Eye (tissue), 1 donor: ENCODE measurements at places on chromosomes 13 and 19.

- peak; percentile 6 for DNase-seq
Measured at GRCh38 chr13:91647361-91647990, 249.1 kb downstream of the GPC5 start.

DNA sequence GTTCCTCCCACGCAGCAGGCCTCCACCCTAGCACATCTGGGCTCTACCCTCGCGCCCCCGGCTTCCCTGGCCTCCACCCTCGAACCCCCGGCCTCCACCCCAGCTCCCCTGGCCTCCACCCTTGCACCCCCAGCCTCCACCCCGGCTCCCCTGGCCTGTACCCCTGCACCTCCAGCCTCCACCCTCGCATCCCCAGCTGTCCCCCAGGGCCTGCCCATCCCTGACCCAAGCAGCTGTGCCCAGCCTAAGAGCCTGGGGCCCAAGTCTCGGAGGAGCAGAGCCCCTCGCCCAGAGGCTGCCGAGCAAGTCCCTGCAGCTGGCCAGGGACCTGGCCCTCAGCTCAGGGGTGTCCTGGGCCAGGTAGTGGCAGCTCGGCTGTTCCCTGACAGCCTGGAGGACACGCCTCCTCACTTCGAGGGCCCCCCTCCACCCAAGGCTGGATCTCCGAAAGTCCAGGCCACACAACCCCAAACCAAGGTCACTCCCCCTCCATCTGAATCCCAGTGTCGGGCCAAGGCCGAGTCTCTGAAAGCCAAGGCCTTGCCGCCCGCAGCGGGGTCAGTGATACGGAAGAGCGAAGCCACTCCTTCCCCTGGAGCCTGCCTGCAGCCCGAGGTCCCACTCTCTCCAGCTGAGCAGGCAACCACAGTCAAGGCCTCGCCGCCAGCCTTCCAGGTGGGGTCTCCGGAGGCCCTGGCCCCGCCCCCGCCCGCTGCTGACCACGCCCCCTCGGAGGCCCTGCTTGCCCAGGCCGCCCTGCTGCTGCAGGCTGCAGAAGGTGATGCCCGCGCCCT, 7.9 kb upstream of the ARHGAP33 start:
- peak; percentile 75 for DNase-seq

DNA sequence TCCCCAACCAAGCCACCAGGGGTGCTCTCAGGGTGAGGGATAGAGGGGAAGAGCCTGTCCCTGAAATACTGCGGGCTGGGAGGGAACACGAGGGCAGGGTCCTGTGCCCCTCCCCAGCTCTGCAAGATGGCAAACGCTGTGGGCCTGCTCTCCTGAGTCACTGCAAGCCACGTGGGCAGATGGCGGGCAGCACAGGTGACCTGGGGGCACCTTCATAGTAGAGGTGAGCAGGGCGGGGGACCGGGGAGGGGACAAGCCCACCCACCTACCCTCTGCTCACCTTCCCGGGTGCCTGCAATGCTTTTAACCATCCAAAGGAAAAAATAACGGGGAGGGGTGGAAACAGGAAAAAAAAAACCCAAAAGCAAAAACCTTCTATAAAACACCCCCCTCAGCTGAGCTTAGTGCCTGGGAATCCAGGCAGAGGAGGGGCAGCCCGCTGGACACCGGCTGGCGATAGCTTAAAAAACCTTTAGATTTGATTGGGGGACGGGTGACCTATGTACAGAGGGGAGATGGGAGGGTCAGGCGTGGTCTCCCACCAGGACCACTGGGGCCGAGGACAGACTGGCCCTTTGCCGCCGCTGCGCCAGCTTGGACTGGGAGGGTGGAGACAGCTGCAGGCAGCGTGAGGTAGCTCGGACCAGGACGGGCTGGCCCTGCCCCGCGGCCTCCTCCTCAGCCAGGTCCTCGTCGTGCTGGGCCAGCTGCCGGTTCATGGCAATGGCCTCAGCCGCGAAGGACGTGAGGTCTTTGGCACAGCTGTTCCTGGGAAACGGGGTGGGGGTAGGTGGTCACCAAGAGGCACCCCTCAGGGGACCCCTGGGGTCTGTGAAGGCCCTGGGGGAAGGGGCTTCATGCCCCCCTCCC, 11.7 kb downstream of the MKNK2 start:
- no peak for DNase-seq

DNA sequence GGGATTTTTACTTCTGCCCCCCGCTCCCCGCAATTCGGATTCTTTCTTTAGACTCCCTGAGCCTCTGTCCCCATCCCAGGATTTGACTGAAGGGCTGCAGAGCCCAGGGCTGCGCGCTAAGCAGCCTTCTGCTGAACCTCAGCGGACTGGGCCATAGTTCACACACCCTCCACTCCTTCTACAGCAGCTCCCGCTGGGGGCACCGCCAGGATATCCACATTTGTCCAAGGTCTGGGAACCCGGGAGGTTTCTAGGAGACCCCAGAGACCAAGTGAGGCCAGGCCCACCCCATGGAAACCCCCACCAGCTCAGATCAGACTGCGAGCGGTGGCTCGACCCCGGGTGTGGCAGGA, 463.3 kb downstream of the ITGBL1 start:
- no peak for DNase-seq

DNA sequence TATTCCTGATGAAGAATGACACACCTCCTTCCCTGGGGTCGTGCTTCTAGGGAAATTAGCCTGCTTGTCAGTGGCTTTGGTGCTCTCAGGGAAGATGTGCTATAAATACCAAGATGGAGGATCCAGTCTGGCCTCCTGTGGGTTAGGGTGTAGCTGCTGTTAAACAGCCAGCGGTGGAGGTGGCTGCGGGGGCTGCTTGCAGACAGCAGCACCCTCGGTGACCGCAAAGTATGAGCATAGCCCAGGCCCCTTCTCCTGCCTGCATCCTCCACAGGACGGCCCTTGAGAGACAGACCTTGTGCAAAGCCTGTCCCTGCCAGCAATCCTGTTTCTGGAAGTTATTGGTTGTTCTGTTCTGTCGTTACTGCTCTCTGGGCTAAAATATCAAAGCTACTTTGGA, 11.4 kb downstream of the VSTM2B start:
- DNase-seq: no peak

- DNase-seq: no peak
Measured at GRCh38 chr13:40476175-40476958, 190.1 kb downstream of the FOXO1 start.

DNA sequence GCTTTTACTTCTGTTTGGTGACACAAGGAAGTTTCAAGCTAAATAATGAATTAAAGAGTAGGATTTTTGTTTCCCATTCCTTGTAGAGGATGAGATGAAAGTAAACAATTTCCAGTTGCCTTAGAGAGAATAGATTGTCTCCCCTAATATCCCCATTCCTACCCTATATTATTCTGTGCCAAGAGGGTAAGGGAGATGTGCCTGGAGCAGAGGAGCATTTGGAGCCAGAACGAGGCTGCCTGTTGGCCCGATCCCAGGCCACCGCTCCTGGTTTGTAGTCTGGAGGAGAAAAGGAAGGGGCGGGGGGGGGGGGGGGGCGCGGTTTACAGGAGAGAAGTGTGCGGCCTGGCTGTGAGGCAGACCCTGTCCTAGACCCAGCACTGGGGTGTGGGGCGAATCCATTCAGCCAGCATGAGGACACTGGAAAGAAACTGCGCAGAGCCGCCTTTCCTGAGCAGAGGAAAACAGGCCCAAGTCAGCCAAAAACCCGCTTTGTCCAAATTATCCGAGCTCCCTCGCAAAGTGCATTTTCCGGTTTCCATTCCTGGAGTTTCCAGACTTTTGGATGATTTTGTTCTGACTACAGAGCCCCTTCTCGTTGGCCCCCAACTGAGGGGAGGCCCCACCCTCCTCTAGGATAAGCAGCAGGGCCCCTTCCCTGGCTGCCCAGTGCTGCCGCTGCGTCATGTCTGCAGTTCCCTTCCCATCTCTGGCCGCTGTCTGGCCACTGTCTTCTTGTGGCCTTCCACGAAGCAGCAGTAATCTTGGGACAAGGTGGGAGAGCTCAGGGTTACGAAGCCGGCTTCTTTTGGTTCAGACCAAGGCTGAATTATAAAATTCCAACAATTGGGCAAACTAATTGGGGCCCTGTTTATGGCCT, 23.0 kb downstream of the NFIX start:
- peak; percentile 50 for DNase-seq

- DNase-seq: no peak
Measured at GRCh38 chr13:113959198-113959597, 14.7 kb downstream of the C13orf46 start.

DNA sequence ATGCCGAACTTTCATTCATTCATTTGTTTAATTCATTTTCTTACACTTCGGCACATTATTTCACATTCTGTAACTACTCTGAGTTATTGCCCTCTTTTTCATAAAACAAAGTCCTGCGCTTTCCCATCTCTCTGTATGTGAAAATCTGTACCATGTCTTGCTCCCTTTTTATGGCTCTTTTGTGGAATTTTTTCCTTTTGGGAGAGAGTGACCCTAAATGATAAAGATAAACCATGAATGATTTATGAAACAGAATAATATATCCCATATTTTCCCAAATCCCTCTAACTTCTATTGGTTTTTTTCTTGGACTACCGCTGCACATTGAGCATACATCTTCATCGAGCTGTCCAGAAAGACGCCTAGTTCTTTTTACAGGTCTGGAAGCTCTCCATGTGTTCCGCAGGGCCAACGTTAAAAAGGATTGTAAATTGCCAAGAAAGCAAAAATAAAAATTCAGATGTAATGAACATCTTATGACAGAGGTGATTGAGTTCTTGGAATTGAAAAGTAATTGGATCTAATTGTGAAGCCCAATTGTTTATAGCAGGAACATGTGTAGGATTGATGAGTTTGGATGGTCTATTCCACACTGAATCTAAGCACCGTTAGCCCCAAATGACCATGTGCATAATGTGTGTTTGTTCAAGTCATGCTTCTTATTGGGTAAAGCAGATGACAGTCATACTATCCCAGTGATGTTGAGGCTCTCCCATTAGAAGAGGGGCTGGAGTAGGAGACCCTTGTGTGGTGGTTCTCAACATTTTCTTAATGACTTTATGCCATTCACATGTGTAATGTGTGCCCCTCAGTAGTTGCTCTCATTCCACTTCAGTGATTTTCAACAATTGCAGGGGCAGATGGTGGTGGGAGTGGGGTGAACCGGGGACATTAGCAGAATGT, 378.9 kb downstream of the DLEU7 start:
- no peak for DNase-seq

DNA sequence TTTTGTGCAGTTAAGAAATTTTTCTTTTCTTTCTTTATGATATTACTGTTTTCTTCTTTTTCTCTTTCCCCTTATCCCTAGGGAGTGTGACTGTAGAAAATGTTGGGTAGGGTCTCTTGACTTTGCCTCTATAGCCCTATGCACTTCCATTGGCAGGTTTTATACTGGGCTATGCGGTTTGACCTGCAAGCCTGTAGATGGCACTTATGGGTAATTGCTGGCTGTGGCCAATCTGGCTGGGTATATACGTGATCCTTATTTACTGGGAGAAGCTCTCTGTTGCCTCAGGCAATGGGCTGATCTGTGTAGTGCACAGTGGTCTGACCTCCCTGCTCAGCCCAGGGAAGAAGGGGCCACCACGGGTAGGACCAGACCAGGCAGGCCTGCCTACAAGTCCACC, 78.8 kb downstream of the RAP2A start:
- no peak for DNase-seq

GRCh38 chr13:28321756-28322155, 173.2 kb downstream of the FLT1 start:
- peak; percentile 45 for DNase-seq
